ENCODE measurements at places on chromosomes 4 and X. TPM values are rescaled to one million over a fixed set of nuclear protein-coding genes. Genes with fewer than 3 reads are reported as not detected.
A peak's percentile ranks its signal among the peaks of the same experiment; 100 is the strongest.

DNA sequence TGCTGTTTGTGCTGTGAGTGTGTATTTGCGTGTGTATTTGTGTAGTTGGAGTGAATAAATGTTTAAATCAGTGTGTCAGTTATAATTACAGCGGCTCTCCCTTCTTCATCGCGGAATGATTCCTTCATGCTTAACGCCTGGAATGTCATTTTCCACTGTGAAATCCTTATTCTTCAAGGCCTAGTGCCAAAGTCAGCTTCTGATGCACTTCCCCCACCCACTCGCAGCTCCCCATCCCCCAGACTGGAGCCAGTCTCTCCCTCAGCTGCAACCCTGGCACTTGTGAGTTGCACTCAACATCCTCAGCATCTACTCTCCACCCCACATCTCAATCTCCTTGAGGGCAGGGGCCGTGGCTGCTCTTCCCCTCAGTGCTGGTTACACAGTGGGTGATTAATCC is 583.0 kb downstream of the BCOR start:
- peak; percentile 70 for DNase-seq

DNA sequence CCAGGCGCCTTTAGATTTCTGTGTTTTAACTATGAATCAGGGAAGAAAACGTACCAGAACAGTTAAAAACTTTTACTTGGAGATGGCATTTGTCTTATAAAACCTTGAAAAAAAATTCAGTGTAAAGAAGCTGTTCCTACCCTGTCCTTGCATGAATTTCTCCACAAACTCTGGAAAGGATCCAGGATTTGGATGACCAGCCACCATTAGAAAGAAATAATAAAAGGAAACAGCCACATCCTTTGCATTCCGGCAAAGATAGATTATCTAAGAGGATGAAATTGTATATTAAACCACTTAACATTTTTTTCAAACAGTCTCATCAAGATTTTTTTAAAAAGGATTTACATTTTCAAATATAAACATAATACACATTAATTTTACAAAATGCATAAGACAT is 10.6 kb downstream of the SULT1E1 start:
- peak; percentile 15 for DNase-seq

DNA sequence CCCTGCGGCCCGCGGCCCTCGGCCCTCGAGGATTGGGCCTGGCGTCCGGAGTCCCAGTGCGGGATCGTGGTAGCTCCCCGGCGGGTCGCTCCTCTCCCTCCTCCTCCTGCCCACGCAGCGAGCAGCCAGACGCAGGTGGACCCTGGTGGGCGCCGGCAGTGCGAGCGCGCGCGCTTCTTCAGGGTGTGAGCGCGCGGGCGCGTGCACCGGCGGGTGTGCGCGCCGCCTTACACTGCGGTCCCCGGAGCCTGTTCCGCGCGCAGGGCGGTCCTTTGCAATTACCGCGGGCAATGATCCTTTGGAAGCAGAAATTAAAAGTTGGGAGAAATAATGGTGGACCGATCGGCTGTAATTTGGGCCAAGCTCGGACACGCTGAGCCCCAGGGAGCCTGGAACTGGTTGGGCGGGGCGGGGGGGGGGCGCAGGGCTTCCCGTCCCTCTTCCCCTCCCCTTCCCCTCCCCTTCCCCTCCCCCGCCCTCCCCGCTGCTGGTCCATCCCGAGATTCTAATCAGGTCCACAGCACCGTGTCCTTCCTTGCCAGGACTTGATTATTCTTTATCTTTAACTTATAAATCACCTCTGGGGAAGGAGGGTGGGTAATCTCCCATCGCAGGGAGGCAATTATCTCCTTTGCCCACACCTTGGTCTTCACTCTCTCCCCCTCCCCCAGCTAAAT is 1.6 kb upstream of the NKX1-1 start:
- no peak for DNase-seq

DNA sequence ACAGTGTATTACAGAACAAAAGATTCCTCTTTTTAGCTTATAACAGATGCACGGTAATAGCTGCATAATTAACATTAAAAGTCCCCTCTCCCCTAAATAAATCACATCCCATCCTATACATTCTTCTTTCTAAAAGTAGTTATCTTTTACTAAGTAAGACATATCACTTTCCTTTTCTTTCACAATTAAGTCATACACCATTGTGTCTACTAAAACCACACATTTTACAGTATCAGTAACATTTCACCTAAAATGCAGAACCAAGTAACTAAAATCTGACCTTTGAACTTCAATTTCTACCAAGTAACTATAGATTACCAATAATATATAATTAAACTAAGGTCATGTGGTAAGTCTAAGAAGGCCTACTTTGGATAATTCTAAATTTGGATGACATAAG is 14.2 kb downstream of the DHX15 start:
- no peak for DNase-seq

- no peak for DNase-seq
Measured at GRCh38 chr4:147198411-147199051, 252.9 kb upstream of the TTC29 start.

DNA sequence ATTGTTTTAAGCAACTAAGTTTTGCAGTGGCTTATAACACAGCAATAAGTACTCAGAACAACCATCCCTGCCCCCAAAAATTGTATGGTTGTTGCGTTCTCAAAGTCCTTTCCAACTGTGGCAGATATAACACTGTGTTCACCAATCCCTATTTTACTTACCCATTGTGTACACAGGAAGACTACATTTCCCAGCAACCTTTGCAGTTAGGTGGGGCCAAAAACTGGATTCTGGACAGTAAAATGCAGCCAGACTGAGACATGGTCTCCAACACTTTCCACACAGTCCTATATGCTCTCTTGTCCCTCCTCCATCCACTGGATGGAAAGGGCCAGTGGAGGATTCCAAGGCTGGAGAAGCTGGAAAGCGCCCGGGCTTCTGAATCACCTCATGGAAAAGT is 523.6 kb downstream of the BCOR start:
- DNase-seq, result peak; percentile 46

GRCh38 chr4:183175631-183176232 is 76.7 kb downstream of the WWC2 start:
- no peak for DNase-seq

GRCh38 chr4:24473309-24473721 is 111.0 kb downstream of the DHX15 start:
- DNase-seq, result peak; percentile 77

GRCh38 chrX:153642655-153643430 is 4.2 kb upstream of the DUSP9 start:
- DNase-seq, result no peak

DNA sequence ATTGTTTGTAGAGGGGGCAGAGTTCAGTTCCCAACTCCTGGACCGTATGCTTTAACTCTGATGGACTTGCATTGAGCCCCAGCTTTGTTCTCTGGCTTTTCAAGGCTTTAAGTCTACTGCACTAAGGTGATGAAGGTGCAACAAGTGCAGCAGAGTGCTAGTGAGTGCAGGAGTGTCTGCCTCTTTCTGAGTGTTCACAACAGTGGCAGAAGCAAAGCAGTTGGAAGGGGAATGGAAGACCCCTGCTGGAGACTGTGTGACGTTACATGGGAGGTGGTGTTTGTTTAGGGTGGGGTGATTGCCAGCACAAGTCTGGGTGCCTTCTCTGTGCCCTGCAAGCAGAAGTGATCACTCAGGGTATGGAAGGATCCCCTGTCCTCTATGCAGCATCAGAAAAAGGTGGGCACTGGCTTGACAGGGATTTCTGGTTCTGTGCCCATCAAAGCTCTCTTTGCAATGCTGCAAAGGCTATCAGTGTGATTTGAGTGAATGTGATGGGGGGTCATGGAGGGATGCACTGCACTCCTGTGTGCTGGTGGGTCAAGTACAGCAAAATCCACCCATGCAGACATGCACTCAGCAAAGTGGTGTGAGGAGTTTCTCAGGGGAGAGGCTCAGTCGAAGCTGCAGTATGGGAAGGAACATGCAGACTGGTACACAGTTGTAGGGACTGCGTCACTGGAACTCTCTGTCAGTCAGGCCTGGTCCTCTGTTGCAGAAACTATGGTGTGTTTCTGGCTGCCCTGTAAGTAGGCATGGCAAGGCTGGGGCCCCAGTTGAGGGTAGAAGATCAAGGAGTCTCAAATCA is 70.9 kb upstream of the UGT2B7 start:
- no peak for DNase-seq

- DNase-seq, result no peak
Measured at GRCh38 chr4:10354225-10354624, 103.0 kb downstream of the ZNF518B start.

GRCh38 chrX:38672646-38673045 is 111.3 kb downstream of the TSPAN7 start:
- DNase-seq, result no peak

DNA sequence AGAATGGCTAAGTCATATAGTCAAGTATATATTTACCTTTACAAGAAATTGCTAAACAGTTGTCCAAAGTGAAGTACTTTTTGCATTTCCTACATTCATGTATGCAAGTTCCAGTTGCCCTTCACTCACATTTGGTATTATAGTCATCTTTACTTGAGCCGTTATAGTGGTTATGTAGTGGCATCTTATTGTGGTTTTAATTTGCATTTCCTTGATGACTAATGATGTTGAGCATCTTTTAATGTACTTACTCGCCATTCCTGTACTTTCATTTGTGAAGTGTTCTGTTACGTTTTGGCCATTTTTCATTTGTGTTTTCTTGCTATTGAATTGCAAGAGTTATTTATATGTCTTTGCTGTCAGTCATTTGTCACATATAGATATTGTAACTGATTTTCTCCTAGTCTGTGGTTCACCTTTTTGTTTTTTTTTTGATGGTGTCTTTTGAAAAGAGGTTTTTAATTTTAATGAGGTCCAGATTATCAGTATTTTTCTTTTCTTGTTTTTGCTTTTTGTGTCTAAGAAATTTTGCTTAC is 27.6 kb downstream of the ARFIP1 start:
- DNase-seq, result no peak

DNA sequence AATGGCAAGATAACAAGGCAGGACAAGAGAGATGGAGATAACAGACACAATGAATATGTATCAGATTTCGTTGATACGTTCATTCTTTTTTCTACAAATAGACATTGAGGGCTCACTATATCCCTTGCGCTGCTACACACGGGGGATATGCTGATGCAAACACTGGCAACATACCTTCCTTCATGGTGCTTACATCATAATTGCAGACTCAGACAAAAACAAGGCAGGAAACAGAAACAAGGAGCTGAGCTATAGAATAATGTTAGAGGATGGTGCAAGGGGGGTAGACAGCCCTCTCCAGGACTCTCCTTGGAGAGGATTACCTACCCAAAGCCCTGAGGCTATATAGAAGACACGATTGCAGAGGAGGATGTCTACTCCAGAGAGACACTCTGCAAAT is 1069.5 kb downstream of the DMD start:
- DNase-seq, result no peak

DNA sequence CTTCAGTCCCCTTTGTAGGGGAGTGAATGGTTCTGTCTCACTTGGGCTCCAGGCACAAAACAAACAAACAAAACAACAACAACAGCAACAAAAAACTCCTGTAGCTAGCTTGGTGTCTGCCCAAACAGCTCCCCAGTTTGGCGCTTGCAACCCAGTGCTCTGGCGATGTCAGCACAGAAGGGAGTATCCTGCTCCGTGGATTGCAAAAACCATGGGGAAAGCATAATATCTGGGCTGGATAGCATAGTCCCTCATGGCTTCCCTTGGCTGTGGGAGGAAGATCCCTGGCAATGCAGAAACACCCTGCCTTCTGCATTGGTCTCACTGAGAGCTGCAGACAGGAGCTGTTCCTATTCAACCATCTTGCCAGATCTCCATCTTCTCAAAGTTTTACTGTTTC is 39.7 kb downstream of the UGT2B17 start:
- no peak for DNase-seq

DNA sequence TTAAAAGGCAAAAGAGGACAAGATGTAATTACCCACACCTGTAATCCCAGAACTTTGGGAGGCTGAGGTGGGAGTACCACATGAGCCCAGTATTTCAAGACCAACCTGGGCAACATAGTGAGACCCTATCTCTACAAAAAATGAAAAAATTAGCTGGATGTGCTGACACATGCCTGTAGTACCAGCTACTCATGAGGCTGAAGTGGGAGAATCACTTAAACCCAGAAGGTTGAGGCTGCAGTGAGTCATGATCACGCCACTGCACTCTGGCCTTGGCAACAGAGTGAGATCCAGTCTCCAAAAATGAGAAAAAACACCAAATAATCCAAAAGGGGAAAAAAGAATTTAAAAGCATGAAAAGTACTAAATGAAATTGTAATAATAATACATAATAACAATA is 30.8 kb downstream of the NR0B1 start:
- DNase-seq, result no peak

DNA sequence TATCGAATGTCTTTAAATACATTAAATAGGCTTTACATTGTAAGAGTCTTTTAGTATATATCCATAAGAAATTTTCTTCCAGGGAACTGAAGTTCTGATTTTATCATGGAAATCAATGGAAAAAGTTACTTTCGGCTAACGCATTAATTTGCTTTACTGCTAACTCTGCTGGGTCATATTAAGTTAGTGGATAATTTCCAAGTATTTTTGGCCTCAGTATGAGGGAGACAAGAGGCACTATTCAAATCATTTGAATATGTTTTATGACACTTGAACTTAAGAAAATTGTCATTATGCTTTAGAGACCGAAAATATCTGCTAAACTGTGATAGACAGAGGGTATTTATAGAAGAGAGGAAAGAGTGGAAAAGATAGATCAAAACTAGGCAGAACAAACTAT is 237.5 kb downstream of the PCDH7 start:
- peak; percentile 67 for DNase-seq

DNA sequence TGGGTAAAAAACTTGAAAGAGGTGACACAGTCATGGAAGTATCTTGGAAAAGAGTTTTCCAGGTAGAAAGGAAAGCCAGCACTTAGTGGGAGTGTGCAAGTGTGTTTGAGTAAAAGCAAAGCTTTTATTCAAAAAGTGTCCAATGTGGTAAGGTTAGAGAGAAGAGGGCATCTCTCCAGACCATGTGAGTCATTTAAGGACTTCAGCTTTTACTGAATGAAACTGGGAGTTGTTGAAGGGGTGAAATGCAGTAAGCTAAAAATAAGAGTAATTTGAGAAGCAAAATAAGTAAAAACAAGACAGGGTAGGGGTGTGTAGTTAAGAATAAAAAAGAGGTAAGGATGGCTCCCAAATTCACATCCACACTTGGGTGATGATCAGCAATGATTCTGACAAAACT is 238.9 kb downstream of the SLC7A11 start:
- no peak for DNase-seq

- DNase-seq, result no peak
Measured at GRCh38 chr4:76007089-76007862, at the start of gene CXCL9. TSS of gene CXCL9 (minus strand) at chr4:76007509. CDS start at chr4:76007449, 60 bp downstream.

DNA sequence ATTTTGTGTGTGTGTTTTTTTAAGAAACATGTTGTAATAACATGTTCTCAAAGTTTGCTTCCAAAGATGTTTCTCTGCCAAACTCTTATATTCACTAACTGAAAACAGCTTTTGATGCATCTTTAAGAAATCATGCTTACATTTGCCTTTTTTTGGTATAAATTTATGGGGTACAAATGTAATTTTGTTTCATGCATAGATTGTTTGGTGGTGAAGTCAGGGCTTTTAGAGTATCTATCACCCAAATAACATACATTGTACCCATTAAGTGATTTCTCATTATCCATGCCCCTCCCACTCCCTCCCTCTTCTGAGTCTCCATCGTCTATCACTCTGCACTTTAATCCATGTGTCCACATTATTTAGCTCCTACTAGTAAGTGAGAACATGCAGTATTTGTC is 30.8 kb downstream of the SPINK2 start:
- peak; percentile 91 for DNase-seq

- DNase-seq, result no peak
Measured at GRCh38 chrX:9829308-9830267, 43.4 kb downstream of the SHROOM2 start.

The CSAG2 gene
- total RNA-seq, result not detected

The FAM184B gene
- total RNA-seq, result 5.1 TPM

The SPP1 gene
- 238 TPM for total RNA-seq

The CD38 gene
- 0.44 TPM for total RNA-seq

The RFC1 gene
- total RNA-seq, result 45.1 TPM

The DCLK2 gene
- 4.5 TPM for total RNA-seq

All from muscle of leg (tissue), 16 donors.